ENCODE measurements at places on chromosomes 5 and 9. TPM values are rescaled to one million over a fixed set of nuclear protein-coding genes. Genes with fewer than 3 reads are reported as not detected.

Gene TAS2R1
- total RNA-seq, result not detected

Gene NR6A1
- 0.19 TPM for total RNA-seq

Gene AGXT2
- not detected for total RNA-seq

Gene DOCK8
- total RNA-seq, result 283 TPM

Gene SPINK6
- total RNA-seq, result not detected
